ENCODE measurements at places on chromosomes 4 and X.

GRCh38 chr4:764405-765169 lies 59.0 kb downstream of the PCGF3 start:
- no peak for DNase-seq

DNA sequence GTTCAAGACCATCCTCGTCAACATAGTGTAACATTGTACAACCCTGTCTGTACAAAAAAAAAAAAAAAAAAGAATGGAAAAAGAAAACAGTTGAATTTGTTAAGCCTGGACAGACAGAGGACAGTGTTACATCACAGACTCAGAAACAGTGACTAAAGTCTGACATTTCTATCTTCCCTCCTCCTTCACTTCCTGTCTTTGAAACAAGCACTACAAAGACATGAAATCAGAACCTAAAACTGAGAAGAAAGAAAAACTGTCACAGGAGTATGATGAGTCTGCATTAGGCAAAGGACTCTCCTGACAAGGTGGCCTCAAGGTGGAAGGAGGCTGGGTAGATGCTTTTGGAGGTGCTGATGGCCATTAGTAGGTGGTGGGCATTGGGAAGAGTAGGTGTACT lies 126.7 kb downstream of the RBM47 start:
- no peak for DNase-seq

DNA sequence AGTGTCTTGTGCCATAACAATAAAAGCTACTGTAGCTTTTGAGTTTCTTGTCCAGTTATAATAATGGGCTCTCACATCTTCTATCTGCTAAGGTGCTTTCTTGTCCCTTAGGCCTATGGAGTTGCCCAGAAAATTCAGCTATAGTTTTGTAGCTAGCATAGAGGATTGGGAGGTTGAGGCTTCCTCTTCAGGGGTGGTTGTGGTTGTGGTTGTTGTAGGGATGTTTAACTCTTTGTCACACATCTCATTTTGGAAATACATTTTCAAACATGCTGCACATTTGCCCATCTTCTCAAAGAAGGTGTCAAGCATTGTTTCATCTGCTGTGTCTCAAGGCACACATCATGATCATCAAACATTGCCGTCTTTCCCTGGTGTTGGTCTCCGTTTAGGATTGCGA lies 65.0 kb downstream of the ATXN3L start:
- DNase-seq, result no peak

DNA sequence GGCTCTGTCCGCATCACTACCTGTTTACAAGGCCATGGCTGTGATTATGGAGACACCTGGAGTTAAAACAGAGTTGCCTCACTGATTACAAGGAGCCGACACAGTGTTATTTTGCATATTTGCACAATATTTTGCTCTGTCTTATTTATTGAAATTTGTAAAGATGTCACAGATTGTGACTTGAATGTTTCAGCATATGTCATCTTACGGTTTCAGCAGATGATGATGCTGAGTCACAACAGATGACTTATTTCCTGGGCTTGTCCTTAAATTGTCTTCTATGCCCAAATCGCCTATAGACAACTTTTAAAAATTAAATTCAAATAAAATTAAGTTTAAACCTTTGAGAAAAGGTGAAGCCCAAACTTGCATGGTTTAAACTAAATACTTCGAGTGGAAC lies 87.1 kb upstream of the INPP4B start:
- DNase-seq, result no peak

DNA sequence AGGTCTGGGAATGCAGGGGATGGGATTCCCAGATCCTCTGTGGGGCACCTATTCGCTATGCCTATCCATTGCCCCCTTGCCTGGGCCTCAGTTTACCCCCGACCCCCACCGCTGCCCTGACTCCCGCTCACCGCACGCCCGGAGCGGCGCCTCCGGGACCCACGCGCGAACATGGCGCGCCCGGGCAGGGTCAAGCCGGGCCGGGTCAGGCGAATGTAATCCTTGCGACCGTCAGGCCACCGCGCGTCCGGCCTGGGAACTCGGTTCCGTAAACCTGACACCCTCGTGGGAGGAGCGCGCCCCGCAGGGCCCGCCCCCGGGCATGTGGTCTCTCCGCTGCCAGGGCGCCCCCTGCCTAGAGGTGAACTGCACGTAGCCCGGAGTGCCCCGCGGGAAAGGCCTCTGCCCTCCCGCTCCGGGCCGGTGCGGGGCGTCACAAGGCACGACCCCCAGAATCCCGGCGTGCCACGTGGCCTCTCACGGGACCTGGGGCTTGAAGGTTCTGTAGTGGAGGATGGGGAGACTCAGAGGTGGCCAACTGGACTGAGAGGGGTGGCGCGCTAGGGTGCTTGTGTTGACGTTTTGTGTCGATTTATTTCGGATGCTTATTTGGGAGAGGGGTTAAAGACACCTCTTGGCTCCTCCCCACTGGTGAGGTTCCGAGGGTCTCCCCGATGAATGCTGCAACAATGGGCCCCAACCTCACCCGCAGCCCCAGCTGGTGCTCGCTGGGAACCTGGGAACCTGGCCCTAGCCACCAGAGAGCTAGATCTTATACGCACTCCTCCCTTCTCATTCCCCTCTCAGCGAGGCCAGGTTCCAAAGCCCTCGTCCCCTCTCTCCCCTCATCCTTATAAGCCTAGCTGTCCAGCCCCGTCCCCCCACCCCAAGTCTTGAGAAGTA lies at the start of gene PRICKLE3:
PRICKLE3 (minus strand) TSS at position 249 of the 903 bp plus-strand sequence; CDS start at position 173, 76 bp downstream.
- DNase-seq, result peak; percentile 68

DNA sequence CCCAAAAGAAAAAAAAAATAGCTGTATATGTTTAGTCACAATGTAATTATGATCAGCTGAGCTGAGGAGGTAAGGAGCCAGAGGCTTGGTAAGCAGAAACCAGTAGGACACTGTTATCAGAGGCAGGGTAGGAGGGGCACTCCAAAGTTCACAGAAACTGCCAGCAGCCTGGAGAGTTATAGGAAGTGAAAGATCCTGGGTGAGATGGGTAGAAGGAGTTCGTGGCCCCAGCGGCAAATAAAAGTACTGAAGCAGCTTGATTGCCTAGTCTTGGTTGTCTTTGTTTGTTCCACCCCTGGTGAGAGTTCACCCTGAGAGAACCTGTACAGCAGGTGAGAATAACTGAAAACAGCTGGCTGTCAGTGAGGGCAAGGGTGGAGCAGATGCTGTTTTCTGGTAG lies 340.8 kb downstream of the ADGRL3 start:
- DNase-seq, result no peak

- DNase-seq, result no peak
These were observed 139.6 kb downstream of the IDS start for GRCh38 chrX:149365552-149365951.

DNA sequence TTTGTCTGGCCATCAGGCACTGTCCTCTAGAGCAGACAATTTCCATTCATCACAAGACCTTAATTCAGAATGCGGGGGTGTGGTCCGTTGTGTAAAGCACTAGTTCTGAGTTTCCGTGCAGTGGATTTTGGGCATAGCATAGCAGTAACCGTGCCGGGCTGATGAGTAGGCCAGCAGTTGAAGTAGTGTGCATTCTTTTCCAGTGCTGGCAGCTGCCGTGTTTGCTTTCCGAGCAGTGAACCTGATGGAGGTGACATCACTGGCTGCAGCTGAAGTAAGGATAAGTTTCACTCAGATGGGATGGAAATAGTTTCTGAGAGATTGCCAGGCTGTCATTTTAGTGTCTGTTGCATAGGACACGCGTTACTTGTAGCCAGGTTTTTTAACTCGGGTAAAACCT lies 107.0 kb upstream of the STIM2 start:
- DNase-seq, result no peak

DNA sequence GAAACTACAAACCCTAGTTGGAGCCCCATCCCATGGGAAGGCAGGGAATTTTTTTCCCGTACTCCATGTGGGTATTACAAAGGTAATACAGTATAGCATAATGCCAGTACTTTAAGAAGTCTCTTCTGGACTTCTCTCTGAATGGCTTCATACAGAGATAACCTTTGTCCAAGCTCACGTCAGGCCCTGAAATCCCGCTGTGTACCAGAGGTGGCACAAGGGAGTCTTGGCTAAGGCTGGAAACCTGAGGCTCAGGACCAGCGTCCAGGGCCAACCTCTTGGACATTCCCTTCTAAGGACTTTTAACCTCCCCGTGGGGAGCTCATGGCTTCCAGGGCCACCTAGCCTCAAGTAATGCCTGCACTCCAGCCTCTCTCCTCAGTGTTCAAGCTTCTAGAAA lies 338.9 kb upstream of the FAM241A start:
- DNase-seq, result no peak

GRCh38 chr4:88077911-88078524 lies 70.6 kb downstream of the PKD2 start:
- DNase-seq, result no peak

GRCh38 chrX:13013363-13014110 lies 30.9 kb downstream of the FAM9C start:
- no peak for DNase-seq

DNA sequence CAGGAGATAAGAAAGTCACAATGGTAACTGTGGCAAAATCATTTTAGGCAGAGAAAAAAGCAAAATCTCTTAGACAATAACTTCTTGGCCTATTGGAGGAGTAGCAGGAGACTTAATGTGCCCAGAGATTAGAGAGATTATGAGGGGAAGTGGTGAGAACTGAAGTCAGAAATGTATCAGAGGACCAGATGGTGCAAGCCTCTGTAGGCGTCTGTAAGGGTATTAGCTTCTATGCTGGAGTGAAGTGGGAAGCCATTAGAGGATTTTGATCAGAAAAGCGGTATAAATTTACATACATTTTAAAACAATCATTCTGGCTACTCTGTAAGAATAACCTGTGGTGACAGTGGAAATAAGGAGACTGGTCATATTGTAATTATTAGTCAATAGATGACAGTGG lies 236.7 kb downstream of the FAT4 start:
- no peak for DNase-seq
